ENCODE measurements at places on chromosomes 3 and 15. TPM values are rescaled to one million over a fixed set of nuclear protein-coding genes. Genes with fewer than 3 reads are reported as not detected.

DNA sequence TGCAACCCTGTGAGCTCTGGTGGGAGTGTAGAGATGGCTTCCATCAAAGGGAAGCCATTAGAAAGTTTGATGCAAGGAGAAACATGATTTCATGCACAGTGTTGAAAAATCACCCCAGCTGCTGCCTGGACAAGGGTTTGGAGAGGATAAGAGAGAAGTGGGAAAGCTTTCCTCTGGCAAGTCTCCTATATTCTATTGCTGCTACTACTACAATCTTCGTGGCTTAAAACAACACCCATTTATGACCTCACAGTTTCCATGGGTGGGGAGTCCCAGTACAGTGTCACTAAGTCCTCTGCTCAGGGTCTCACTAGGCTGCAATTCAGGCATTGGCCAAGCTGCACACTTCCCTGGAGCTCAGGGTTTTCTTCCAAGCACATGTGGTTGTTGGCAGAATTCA, 229.3 kb downstream of the TAFA4 start:
- no peaks in the 10 kb centered on the region for H3K27me3 ChIP-seq
- H3K4me3 ChIP-seq: no peak overlapping the region
- H3K27ac ChIP-seq: no peak overlapping the region
- DNase-seq: no peak
- no peaks in the 10 kb centered on the region for H3K36me3 ChIP-seq
- H3K4me1 ChIP-seq: no peaks in the 10 kb centered on the region

DNA sequence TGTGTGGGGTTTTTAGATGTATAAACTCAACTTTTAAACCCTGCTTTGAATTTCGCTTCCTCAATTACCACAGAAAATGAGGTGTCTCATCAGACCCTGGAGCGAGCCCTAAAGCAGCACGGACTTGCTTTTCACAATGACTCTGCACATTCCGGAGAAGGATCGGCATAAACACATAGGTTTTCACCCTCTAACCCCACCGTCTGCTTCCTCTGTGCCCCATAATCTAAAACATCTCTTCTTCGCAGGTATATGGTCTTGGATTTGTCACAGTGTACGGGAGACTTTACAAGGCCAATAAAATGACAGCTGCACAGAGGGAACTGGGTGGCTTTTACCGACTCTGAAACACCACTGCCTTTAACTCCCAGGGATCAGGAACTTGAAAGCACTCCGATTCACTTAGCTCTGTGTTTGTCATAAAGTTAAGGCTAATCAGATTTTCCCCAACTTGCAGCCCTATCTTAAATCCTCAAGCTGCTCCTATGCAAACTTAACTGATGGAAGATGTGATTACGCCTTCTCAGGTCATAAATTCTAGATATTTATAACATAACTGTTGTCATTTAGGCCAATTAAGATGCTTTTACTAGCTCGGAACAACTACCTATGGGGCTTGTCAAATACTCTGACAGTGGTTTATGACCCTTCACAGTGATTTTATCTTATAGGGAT, 133.4 kb upstream of the WNT5A start:
- H3K27me3 ChIP-seq: no peaks in the 10 kb centered on the region
- no peaks in the 10 kb centered on the region for H3K36me3 ChIP-seq
- H3K27ac ChIP-seq: no peak overlapping the region
- no peak overlapping the region for H3K4me3 ChIP-seq
- no peak for DNase-seq

DNA sequence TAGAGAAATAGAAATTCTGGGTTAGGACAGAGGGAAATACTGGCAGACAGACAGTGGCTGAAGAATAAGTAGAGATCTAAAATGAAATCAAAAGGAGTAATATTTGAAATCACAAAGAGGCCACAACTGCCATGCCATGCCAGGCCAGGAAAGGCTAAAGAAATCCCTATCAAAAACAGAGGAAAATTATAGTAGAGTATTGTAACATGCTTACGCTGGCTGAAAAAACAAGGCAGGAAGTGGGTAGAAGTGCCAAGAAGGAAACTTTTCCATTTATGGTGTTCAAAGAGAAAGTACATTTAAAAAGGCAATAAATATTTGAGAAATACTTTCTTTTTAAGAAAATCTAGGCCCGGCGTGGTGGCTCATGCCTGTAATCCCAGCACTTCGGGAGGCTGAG, 415.7 kb downstream of the PLCL2 start:
- H3K36me3 ChIP-seq: no peaks in the 10 kb centered on the region
- no peaks in the 10 kb centered on the region for H3K4me1 ChIP-seq
- H3K27ac ChIP-seq: no peak overlapping the region

GRCh38 chr3:117696851-117697407, 987.4 kb downstream of the TUSC7 start:
- no peaks in the 10 kb centered on the region for H3K27me3 ChIP-seq
- H3K4me3 ChIP-seq: no peak overlapping the region
- no peaks in the 10 kb centered on the region for H3K4me1 ChIP-seq

The CPN2 gene
- 0.03 TPM for polyA plus RNA-seq

DNA sequence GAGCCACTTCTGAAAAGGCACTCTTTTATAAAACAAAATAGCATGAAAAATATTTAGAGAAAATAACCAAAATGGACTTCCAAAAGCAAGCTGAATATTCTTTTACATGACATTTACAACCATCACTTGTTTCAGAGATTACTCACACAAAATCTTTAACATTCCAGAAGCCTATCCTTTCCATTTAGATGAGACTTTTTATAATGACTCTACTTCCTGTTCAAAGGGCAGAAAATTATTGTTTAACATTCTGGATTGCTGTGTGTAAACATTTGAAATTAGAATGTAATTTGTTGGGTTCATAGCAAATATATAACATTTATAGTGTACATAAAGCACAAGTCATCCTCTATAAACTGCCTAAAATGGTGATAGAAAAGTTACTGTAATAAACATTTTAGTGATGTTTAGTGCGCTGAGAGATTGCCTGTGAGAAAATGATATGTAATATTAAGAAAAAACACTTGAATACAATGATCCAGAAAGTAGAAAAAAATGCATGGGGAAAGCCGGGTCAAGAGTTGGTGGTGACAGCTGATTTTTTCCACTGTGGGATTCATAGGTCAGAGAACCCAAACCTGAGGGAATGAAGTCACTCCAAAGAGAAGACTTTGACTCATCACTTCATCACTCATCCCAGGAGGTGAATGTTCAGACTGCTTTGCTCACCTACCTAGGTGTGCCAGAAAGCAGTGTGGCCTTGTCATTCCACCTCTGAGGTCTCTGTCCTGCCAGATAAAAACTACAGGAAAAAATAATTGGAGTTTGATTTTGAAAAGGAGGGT, 305.8 kb downstream of the ARPP21 start:
- no peaks in the 10 kb centered on the region for H3K27me3 ChIP-seq
- H3K4me3 ChIP-seq: no peak overlapping the region
- no peak for DNase-seq
- H3K36me3 ChIP-seq: no peaks in the 10 kb centered on the region
- no peaks in the 10 kb centered on the region for H3K4me1 ChIP-seq

DNA sequence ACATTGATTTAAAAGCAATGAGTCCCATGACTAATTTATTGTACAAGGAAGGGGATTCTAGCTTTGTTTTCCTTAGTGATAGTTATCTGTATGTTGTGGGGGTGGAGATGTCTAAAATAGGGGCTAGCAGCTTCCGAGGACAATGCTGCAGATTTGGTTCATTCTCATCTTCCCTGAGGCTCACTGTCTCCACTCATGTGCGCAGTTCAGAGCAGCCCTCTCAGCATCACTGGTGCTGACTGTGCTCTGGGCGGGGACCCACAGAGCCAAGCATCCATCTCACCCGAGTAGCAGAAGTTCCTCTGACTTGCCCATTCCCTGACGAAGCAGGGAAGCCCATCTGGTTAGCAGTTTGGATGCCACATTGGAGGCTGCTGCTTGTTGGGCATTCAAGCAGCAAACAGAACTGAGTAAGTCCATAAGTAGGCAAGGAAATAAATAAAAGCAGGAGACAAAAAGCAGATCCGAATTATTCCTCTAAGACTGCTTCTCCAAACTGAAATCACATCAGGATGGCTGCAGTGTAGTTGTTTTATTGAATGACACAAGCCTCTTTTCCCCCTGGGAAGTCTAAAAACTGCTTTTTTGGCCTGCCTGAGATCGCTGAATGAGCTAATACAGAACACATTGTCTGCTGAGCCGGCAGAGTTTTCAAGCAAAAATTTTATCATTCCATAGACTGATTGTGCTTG, 27.5 kb downstream of the RARB start:
- peaks cover 19% of the 10 kb centered on the region for H3K4me1 ChIP-seq
- no peak overlapping the region for H3K4me3 ChIP-seq
- H3K27ac ChIP-seq: no peak overlapping the region
- no peak for DNase-seq
- H3K36me3 ChIP-seq: no peaks in the 10 kb centered on the region

DNA sequence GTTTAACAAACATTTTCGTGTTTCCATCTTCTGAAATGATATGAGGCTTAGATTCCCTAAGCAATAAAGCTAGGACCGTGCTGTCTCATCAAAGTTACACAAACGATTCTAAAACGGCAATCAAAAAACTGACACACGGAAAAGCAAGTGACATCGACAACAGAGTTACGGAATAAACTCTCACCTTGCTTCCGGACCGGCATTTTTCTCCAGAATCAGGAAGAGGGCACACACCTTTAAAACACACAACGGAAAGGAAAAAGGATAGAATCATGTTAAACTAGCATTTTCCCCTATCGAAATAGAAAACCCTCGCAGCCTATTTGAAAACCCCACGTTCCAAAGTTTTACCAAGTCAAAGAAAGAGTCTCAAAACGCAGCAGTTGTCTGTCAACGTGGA, 1.4 kb downstream of the DLG1 start:
- H3K4me3 ChIP-seq: peak overlapping the region; percentile 66
- peaks cover 16% of the 10 kb centered on the region for H3K36me3 ChIP-seq
- H3K4me1 ChIP-seq: no peaks in the 10 kb centered on the region
- DNase-seq: no peak

GRCh38 chr3:154943981-154944380, 136.1 kb upstream of the MME start:
- H3K4me3 ChIP-seq: no peak overlapping the region
- H3K27ac ChIP-seq: no peak overlapping the region
- H3K4me1 ChIP-seq: no peaks in the 10 kb centered on the region
- no peaks in the 10 kb centered on the region for H3K27me3 ChIP-seq

The ABCC5 gene
- 25.3 TPM for polyA plus RNA-seq

DNA sequence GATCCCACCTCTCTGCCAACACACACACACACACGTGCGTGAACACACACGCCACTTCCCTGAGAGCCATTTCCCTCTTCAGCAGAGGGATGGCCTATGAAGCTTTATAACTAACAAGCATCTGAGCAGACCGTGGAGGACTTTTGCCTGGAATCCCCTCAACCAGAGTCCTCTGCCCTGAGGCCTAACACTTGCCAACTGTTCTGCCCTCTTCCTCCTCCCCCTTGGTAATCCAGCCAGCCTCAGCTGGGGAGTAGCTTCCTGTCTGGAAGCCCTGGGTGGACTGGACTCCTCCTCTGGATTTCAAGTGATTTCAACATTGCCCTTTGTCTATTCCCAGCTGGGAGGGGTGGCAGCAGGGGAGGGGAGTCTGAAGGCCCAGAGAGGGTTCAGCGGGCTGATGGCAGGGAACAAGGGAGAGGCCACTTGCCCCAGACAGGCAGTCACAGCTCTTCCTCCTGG, 68.4 kb upstream of the HACD2 start:
- DNase-seq: no peak
- no peak overlapping the region for H3K4me3 ChIP-seq
- peaks cover 2% of the 10 kb centered on the region for H3K4me1 ChIP-seq
- H3K27me3 ChIP-seq: no peaks in the 10 kb centered on the region
- no peak overlapping the region for H3K27ac ChIP-seq

The LRTM1 gene
- not detected for polyA plus RNA-seq

GRCh38 chr3:25091934-25092333, 336.1 kb upstream of the RARB start:
- H3K4me1 ChIP-seq: no peaks in the 10 kb centered on the region
- no peak for DNase-seq
- no peak overlapping the region for H3K4me3 ChIP-seq
- no peaks in the 10 kb centered on the region for H3K27me3 ChIP-seq
- no peak overlapping the region for H3K27ac ChIP-seq

DNA sequence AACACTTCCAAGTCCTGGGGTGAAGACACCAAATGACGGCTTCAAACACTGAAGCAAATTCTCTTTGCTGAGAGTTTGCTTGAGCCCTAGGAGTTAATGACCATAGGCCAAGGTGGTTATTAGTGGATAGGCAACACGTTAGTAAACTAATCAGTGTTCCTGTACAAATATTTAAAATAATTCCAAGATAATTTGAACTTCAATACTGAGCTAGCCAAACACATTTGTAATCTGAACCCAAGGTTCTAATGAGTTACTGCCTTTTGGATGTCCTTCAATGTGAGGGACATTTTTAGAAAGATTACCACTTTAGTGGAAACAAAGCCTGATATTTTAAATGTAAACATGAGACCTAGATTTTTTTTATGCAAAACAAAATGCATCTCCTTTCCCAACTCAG, 94.6 kb downstream of the THRB start:
- H3K27ac ChIP-seq: no peak overlapping the region
- no peaks in the 10 kb centered on the region for H3K36me3 ChIP-seq
- no peaks in the 10 kb centered on the region for H3K27me3 ChIP-seq
- H3K4me1 ChIP-seq: no peaks in the 10 kb centered on the region

DNA sequence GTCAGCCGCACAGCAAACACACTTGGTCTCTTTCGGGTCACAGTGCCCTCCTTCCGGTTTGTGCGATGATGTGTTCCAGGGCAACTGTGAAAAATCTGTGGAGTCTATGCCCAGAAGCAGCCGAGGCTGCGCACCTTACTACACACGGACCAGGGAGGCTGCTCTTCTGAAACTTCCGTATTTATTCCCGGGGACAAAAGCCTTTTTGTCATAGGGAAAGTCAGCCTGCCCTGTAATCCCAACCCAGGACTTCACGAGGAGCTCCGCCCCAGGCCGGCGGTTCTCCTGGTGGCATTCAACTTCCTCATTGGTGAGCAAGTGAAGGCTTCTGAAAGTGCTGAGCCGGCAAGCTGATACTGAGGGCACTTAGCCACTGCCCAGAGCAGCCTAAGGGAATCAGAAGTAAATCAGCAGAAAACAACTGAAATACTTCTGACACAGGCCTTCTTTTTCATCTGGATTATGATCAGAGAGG, 126.5 kb downstream of the FMN1 start:
- H3K36me3 ChIP-seq: no peaks in the 10 kb centered on the region
- no peaks in the 10 kb centered on the region for H3K27me3 ChIP-seq
- DNase-seq: no peak
- peak overlapping the region; percentile 66 for H3K27ac ChIP-seq
- peaks cover 23% of the 10 kb centered on the region for H3K4me1 ChIP-seq
- peak overlapping the region; percentile 17 for H3K4me3 ChIP-seq

GRCh38 chr3:4686619-4687018, 193.5 kb downstream of the ITPR1 start:
- H3K27me3 ChIP-seq: no peaks in the 10 kb centered on the region
- no peaks in the 10 kb centered on the region for H3K36me3 ChIP-seq
- no peak for DNase-seq
- H3K4me1 ChIP-seq: no peaks in the 10 kb centered on the region
- H3K27ac ChIP-seq: no peak overlapping the region
- H3K4me3 ChIP-seq: no peak overlapping the region

- H3K27me3 ChIP-seq: no peaks in the 10 kb centered on the region
- DNase-seq: no peak
- no peaks in the 10 kb centered on the region for H3K36me3 ChIP-seq
- H3K4me1 ChIP-seq: no peaks in the 10 kb centered on the region
- H3K27ac ChIP-seq: no peak overlapping the region
Measured at GRCh38 chr3:115428841-115429240, 194.5 kb upstream of the GAP43 start.

The RPP25 gene
- polyA plus RNA-seq: 17.4 TPM

The EPHB1 gene
- polyA plus RNA-seq: 5.4 TPM

GRCh38 chr3:140199743-140200142, 264.8 kb downstream of the CLSTN2 start:
- no peak for DNase-seq
- no peak overlapping the region for H3K4me3 ChIP-seq
- peaks cover 10% of the 10 kb centered on the region for H3K4me1 ChIP-seq
- H3K27me3 ChIP-seq: peaks cover 2% of the 10 kb centered on the region
- no peak overlapping the region for H3K27ac ChIP-seq

All from H1 (cell line).